ENCODE measurements at places on chromosomes 5 and 9.

DNA sequence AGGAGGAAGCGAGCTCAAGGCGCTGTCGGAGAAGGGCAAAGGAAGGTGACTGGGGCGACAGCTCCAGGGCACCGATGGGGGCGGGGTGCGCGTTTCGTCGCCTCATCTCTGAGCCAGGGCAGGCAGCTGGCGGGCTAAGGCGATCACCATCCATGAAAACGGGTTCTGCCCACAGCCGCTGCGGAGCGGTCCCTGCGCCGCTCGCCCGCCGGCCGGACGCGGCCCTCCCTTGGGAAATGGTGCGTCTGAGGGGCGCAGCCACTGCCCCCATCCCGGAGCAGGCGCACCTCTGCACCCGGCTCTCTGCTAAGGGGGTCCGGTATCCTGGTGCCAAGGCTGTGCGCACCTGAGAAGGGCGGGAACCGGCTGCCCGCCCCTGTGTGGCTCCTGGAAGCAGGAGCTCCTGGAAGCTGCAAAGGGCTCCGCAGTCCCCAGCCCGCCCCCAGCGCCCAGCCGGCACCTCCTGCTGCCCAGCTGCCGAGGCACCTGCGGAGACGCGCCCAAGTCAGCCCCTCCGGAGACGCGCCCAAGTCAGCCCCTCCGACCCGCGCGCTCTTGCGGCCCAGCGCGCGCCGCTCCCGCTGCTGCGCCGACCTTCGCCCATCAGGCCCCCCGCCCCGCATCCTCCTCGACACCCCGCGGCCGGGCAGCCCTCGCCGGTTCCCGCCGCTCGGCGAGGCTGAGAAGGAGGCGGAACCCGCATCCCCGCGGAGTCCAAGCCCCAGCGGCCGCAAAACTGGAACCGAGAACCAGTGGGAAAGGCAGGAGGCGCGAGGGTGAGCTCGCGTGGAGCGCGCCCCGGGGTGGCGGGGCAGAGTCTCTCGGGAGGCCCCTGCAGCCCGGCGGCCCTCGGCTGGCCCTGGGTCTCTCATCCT, 757 bp downstream of the ANKRD34B start:
- no peak for DNase-seq

GRCh38 chr9:76365028-76365427, 29.2 kb downstream of the RFK start:
- no peak for DNase-seq

DNA sequence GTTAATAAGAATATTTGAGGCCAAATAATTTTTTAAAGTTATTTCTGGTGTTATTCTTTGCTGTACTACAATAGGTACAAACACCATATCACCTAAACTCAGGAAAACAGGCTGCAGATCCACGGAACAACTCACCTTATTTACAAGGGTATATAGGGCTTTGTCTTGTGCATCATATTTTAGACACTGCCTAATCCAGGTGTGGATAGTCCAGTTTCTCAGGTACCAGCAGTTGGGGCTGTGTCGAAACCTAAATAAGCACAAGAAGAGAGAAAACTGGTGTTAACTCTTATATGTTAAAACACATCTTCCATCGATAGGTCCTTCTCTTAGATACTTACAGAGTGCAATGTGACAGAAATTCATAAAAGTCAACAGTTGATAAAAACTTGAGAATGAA, 82.2 kb downstream of the MRPS27 start:
- no peak for DNase-seq

GRCh38 chr9:136264031-136264430, 18.4 kb upstream of the QSOX2 start:
- DNase-seq = no peak

GRCh38 chr9:32590898-32591297, 17.9 kb upstream of the NDUFB6 start:
- no peak for DNase-seq

DNA sequence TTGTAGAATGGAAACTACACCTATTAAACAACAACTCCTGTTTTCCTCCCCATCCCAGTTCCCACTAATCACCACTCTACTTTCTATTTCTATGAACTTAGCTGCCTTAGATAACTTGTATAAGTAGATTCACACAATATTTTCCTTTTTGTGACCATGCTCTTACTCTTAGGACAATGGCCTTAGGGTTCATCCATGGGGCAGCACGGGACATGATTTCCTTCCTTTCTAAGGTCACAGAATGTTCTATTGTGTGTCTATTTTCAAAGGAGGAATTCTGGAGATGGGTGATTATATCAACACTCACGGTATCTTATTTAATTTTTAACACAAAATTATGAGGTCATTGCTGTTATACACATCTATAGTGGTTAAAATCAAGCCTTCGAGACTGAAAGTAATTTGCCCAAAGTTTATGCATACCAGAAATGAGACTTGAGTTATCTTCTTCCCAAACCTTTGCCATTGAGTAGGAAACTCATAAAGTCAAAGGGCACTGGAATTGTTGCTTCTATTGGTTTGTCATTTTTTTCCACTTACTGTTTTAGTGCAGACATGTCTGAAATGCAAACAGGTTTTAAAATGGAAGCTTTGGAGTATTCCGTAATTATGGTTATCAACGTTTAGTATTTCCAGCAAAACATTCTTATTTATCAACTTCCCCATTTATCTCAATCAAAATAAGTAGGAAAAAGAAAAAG, 23.6 kb downstream of the CTSL start:
- no peak for DNase-seq
